ENCODE measurements at places on chromosomes 12 and 14.

DNA sequence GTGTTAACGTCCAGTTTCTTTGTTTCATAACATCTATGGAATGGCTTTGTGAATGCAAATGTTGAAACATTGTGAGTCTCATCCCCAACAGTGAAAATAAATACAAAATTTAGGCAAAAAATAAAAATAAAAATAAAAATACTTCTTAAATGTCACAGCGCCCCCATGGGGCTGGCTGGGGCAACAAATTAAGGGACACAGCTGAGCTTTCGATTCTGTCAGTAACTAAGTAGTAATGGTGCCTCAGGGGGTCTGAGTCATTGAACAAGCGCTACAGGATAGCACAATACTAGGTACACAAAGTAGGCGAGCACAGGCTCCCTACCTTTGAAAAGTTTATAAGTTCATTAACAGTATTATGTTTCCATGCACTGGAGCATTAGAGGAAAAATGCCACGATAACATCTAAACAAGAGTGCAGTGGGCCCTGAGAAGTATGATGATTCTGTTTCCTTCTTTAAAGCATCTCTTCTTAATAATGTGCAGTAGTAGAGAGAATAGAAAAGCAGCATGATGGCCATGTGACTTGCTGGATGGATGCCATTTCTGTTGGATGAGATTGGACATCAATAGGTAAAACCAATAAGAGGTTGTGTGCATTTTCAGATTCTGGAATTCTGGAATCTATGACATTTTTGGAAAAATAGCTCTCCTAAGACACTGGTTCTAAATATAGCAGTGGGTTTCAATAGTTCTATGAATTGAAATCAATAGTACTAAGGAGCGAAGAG, 667.2 kb downstream of the DIO2 start:
- no peak for DNase-seq

GRCh38 chr12:107320033-107320928, 226.9 kb upstream of the CRY1 start:
- peak; percentile 72 for DNase-seq

DNA sequence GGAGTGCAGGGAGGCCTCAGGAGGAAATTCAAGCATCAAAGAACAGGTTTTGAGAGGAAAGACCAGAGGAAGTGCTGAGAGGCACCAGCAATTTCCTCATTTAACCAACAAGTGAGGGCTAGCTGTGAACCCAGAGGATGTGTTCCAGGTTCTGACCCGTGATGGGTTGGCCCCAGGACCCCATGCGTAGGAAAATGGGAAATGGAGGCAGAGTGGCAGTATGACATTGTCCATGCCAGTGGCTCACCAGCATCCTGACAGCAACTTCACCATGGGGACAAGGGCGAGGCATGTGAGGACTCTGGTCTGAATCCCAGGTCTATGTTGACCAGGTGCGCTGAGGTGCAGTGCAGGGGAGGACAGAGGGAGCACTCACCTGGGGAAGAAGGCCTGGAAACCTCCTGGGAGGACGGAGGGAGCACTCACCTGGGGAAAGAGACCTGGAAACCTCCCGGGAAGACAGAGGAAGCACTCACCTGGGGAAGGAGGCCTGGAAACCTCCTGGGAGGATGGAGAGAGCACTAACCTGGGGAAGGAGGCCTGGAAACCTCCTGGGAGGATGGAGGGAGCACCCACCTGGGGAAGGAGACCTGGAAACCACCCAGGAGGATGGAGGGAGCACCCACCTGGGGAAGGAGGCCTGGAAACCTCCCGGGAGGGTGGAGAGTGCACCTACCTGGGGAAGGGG, 6.7 kb upstream of the CACNA2D4 start:
- no peak for DNase-seq

DNA sequence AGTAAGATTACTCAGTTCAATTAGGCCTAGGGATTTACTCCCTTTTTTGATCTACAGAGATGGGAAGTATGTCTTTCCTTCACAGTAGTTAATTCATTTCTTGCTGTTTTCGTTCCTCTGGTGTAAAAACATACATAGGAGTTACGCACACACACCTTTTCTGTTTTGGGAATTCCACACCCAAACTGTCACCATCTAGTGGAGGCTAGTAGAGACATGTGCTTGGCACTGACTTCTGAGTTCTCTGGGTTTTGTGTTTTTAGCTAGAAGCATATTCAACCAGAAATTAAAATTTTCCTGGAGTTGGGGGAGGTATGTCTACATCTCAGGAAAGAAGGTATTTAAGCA, 1.4 kb downstream of the SUSD6 start:
- no peak for DNase-seq

DNA sequence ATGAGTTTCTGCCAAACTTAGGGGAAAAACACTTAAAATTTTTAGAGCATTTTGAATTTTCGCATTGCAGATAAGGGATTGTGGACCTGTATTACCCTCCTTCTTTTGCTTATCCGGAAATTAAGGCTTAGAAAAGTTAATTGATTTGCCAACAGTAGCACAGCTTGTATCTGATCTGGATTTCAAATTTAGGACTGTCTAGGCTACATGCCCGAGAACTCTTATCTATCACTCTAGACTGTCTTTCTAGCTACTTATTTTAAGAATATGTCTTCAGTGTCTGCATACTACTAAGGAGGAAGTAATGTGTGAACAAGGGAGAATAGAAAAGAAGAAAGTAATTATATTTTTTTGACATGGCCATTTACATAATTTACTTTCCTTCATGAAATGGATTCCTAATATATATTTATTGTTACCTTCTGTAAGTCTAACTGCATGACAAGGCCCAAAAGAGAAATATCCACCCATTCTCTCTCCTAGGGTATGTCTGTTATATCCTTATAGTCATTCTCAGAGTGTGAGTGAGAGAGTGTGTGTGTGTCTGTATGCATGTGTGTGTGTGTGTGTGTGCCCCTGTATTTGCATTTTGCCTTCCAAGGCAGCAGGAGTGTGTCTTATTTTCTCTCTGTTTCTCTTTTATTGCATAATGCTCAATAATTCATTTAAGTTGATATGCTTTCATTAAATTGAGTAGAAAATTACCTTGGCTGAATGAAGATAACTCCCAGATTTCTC, 132.1 kb downstream of the SLC5A8 start:
- no peak for DNase-seq

GRCh38 chr12:71594214-71594948, 69.3 kb downstream of the ZFC3H1 start:
- DNase-seq = peak; percentile 20

GRCh38 chr12:15584366-15585041, 204.7 kb downstream of the EPS8 start:
- DNase-seq = peak; percentile 33

DNA sequence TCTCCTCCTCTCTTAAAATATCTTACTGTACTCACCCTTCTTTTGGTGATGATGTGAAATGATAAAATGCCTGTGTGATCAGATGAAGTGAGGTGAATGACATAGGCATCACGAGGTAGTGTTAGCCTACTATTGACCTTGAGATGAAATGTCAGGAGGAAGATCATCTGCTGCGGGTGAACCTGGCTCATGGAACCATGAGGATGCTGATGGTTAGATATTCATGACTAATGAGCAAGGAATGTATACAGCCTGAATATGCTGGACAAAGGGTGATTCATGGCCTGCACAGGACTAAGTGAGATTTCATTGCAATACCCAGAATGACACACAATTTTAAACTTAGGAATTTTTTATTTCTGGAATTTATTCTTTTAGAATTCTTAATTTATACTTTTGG, 89.6 kb downstream of the DAAM1 start:
- no peak for DNase-seq

DNA sequence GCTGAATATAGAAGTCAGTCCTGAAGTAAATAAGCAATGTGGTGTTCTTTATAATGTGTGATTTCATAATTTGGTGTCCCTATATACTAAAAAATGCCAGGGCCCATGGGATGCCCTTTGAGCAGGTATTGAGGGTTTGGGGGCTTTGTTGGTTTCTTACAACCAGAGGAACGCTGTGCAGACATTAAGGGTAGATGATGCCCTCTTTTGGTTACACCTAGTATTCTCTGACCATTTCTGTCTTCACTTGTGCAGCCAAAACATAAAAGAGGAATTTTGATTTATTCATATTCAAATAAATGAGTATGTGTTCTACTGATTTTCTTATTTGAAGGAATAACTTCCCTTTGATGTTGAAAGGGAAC, 3.0 kb downstream of the LGR5 start:
- DNase-seq = no peak

- DNase-seq = no peak
Measured at GRCh38 chr12:21618566-21618965, 13.9 kb upstream of the GYS2 start.

DNA sequence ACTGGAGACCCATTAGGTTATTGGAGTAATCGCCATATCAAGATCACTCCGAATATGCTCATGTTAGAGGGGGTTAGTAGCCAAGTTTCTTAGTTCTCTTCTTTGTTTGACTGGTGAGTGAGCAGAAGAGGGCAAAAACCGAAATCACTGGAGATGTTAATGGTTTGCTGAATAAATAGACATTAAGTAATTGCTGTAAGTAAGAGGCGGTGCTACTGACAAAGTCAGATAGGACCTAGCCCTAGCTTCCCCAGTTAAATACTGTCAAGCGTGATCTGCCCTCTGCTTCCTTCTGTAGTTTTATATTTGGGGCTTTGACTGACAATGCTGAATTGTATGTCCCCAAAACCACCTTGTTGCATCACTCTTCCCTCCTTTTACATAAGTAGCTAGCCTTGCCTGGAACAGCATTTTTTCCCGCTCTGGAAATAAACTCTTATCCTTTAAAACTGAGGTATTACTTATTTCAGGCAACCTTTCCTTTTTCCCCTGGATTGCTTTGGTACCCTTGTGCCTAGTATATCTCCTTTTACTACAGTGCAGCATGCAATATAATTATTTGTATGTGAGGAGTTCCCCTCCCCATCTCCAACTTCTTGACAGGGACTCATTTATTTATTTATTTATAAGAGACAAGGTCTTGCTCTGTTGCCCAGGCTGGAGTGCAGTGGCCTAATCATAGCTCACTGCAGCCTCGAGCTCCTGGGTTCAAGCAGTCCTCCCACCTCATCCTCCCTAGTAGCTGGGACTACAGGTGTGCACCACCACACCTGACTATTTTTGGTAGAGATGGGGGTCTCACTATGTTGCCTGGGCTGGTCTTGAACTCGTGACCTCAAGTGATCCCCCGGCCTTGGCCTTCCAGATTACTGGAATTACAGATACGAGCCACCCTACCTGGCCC, 1.4 kb downstream of the SNRPF start:
- no peak for DNase-seq

- DNase-seq = peak; percentile 86
Measured at GRCh38 chr14:103022002-103022684, 35.2 kb downstream of the CDC42BPB start.
